AG09319 (cell line): ENCODE measurements at places on chromosomes 11 and 22.

- DNase-seq, result no peak
Measured at GRCh38 chr11:107801641-107802040, 56.9 kb downstream of the SLC35F2 start.

- no peak for DNase-seq
Measured at GRCh38 chr11:57466680-57467079, 6.4 kb downstream of the RTN4RL2 start.

DNA sequence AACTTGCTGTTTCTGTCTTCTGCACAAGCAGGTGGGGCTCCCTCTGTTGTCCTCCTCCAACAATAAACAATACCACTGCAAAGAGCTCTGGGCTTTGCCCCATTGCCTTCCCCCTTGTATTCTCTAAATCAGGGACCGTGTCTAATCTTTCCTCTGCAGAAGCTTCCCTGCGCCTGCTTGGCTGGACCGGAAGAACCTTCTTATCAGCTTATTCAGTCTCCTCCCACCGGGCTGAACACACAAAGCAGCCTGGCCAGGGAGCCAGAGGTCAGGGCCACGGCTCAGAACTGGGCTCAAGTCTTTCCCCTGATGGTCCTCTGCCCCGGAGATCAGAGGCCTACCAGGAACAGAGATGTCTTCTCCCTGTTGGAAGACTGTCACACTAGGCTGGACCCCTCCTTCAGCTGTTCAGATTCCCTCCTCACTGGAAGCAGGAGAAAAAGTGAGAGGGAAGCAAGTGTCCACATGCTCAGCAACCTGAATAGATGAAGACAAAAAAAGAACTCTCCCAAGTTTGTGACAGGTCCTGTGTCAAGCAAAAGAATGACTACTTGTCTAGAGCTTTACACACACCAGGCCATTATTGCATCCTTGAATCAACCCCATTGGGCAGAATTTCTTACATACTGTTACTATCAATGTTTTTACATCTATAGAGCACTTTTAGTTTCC is 63.7 kb downstream of the RAB30 start:
- DNase-seq, result no peak

DNA sequence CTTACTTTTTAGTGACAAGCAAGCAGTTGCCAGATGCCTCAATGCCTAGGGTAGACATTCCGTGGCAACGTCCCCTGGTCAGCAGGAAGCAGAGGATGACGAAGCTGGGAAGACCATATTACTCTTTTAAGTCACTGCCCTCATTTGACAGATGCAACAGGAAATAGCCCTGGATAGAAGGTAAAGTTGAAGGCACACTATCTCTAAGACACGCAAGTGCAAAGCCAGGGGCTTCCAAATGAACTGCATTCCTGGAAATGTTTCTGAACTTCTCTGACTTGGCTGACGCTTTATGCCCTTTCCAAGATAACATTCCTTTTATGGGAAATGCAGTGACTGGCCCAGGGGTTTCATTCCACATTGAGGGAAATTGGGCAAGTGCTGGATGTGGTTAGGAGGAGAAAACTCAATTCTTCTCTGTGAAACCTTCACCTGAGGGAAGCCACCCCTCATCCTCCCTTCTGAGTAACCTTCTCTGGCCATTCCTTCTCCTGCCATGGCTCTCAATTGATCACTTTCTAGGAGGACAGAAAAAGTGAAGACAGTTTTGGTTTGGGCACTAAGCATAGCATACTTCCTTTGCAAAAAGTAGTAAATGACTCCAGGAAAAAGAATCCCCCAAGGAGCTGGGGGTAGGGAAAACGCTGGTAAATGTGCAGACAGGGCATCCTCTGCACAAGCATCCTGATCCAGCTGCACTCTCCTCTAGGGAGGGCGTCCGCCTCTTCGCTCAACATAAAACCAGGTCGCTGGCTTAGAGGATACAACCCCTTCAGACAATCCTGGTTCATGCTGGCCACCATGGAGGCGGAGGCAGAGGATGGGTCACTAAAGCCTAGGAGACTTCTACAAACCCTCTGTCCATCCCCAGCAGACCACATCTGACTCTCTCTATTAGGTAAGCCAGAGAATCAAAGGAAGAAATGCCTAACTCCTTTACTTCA is 14.5 kb downstream of the PCSK7 start:
- DNase-seq, result no peak

DNA sequence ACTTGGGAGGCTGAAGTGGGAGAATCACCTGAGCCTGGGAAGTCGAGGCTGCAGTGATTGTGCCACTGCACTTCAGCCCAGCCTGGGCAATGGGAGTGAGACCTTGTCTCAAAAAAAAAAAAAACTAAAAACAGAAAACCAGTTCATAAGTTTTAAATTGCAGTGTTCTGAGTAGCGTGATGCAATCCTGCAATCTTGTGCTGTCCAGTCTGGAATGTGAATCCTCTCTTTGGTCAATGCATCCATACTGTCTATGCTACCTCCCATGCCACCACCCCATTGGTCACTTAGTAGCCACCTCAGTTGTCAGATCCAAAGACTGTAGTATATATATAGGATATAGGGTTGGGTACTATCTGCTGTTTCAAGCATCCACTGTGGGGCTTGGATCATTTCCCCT is 11.1 kb downstream of the YAP1 start:
- DNase-seq, result no peak

- DNase-seq, result no peak
Measured at GRCh38 chr11:77619576-77620198, 17.9 kb downstream of the CLNS1A start.

DNA sequence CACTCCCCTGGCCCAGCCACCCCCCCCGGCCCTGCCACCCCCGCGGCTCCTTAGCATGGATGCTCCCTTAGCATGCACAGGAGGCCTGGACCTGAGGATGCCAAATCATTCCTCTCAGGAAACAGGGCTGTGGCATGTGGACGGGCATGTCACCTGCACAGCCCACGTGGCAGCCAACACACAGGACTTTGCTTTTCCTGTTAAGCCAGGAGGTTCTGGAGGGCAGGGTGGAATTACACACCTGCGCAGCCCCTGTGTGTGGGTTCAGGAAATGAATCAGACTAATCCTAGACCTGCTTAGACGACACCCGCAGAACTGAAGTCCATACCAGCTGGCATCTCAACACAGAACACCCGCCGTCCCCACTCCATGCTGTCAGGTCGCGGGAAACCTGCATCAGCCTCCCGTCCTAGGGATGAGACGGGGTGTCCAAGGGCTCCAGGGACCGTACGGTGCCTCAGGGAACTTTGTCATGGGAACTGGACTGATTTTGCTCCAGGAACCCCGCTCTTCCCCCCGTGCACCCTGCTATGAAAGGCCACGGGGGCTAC is 10.2 kb downstream of the CERK start:
- DNase-seq, result no peak

- DNase-seq, result no peak
Measured at GRCh38 chr22:45166932-45167331, 3.2 kb downstream of the NUP50 start.

DNA sequence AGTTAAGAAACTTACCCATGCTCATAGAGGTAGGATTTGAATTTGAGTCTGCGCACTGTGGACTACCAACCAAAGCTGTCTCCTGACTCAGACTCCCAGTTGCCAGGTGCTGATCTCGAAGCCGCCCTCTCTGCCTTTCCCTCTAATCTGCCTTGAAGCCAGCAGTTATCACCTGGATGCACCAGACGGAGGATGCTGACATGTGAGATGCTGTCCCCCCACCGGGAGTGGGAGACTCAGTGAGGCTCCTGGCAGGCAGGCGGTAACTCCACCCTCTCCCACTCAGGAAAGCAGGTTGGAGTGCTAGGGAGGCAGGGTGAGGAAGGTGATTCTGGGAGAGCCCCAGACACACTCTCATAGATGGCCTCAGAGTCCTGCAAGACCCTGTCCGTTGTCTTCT is 40.4 kb downstream of the KIAA1671 start:
- no peak for DNase-seq

- DNase-seq, result no peak
Measured at GRCh38 chr11:134801570-134801969, 389.5 kb upstream of the B3GAT1 start.

DNA sequence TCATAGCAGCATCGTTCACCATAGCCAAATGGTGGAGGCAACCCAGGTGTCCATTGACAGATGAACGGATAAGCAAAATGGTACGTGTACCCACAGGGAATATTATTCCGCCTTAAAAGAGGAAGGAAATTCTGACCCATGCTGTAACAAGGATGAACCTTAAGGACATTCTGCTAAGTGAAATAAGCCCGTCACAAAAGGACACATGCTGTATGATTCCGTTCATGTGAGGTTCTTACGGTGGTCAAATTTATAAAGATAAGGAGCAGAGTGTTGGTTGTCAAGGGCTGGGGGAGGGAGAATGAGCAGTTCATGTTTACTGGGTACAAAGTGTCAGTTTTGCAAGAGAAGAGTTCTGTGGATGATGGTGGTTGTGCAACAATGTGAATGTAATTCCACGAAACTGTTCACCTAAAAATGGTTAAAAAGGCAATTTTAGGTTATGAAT is 26.3 kb downstream of the APOL1 start:
- DNase-seq, result no peak

- DNase-seq, result no peak
Measured at GRCh38 chr11:96204721-96205459, 138.1 kb downstream of the MAML2 start.

GRCh38 chr11:108838792-108839105 is 173.9 kb downstream of the DDX10 start:
- no peak for DNase-seq

DNA sequence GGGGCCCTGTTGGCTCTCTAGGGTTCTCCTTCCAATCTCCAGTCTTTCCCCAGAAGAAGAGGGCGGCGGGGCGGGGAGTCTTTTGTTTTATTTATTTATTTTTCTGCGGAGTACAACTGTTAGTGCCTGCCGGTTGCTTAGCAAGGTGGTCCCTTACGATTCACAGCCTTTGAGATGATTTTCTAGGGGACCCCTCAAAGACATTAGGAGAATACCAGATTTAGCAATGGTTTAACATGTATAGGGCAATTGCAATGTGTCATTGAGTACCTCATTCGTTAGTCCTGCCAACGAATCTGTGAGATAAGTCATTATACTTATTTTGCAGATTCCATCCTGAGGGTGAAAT is 307 bp upstream of the MRPL16 start:
- DNase-seq, result no peak

- DNase-seq, result no peak
Measured at GRCh38 chr11:2882396-2883110, 3.0 kb downstream of the CDKN1C start.
